ENCODE measurements at places on chromosomes 2 and 18.

DNA sequence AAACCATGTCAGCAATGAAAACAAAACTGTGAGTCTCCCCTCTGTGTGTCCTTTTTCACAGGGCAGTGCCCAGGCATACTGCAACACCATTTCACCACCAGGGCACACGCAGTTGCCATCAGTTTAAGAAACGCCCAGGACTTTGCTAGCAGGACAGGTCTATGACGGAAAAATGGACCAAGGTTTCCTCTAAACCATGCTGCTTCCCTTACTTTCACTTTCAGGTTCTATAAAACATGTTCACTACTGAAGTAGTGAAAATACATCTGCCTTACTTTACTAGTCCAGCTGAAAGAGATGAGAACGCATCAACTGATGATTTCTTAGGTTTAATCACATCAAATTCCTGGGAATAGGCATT is 110.5 kb downstream of the TCF4 start:
- peak; percentile 48 for DNase-seq

DNA sequence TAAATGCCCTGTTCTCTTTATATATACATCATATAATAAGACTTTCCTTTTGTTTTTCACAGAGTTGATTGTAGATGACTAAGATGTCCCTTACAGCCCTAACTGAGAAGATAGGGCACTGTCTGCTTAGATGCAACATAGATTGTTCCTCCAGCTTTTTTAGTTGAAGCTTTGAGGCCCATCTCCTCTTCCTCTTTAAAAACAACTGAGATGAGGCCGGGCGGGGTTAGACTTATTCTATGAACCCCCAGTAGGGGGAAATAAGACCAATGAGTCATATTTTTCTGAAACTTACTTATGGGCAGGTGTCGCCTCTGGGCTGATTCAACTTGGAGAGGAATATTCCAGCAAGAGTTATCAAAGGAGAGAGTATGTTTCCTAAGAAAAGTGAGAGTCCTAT is 84.6 kb downstream of the FBXO15 start:
- peak; percentile 35 for DNase-seq

- no peak for DNase-seq
Measured at GRCh38 chr2:186664385-186665043, 29.3 kb upstream of the FAM171B start.

GRCh38 chr2:66585587-66585986 is 150.7 kb downstream of the MEIS1 start:
- DNase-seq, result no peak

- peak; percentile 64 for DNase-seq
Measured at GRCh38 chr2:190088917-190089316, 26.4 kb upstream of the MSTN start.

DNA sequence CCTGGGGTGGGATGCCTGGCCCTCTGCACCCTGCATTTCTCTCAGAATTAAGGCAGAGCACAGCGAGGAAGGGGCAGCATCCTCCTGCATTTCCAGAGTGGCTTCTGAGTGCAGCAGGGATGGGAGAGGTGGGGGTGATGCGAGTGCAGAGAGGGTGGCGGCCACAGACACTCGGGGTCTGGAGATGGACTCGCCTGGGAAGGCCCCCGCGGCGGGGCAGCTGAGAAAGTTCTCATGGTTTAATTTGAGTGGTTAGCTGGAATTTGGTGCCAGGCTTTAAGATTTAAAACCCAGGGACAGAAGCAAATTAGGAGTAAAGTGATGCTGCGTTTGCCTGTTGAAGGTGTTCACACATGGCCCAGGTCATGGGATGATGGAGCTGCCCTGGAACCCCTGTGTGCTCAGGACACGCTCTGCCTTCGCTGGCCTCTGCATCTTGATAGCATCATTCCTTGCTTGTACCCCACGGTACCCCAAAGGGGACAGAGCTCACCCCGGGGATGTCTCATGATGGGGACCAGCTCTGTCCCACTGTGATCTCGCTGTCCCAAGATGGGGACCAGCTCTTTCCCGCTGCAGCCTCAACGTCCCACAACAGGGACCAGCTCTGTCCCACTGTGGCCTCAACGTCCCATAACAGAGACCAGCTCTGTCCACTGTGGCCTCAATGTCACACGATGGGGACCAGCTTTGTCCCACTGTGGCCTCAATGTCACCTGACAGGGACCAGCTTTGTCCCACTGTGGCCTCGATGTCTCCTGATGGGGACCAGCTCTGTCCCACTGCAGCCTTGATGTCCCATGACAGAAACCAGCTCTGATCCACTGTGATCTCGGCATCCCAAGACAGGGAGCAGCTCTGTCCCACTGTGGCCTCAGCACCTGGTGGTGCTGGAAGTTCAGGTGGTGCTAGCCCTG is 27.5 kb downstream of the TMEM18 start:
- DNase-seq, result no peak

DNA sequence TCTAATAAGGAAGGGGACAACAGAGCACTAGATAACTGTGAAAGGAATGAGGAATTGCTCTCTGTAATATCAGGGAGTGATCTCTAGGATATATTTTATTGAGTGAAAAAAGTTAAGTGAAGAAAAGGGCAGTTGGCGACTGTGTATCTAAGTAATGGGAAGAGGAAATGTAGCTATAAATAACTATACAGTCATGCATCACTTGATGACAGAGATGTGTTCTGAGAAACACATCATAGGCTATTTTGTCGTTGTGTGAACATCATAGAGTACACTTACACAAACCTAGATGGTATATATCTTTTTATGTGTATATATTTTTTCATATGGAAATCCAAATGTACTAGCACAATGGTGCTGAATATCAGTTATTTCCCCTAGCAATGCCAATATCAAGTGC is 329.3 kb downstream of the TXNL1 start:
- no peak for DNase-seq

GRCh38 chr2:229350883-229351282 is 79.8 kb upstream of the PID1 start:
- no peak for DNase-seq

DNA sequence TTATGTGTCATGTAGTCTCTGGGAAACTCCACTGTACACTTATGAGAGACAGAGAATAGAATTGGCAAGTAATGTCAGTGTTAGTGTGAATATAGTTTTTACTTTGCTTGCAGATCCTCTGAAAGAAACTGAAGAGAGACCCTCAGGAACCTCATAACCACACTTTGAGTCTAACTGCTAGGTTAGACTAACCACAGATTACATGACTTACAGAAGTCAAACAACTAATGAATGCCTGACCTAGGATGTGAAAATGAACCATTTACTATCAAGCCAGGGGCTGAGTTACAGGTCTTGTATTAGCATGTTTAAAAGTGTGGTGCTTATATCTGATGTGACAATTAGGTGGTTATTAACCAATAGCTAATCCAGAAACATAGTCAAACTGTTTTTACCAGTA is 280.4 kb upstream of the LRATD1 start:
- DNase-seq, result no peak

DNA sequence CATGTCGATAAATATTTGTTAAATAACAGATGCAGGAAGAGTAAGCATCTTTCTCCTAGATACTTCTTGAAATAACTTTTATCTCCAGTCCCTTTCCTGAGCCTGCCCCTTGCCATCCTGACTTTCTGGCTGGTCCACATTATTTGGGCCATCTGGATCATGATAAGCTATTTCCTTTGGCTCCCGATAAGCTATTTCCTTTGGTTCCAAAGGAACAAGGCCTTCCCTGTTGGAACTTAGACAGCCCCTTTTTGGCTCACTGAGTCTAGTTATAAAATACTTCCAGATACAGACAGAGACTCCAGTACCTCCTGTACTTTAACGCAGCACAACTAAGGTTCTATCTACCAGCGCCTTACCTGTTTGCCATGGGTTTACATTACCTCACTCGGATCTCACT is 205.3 kb upstream of the CCDC150 start:
- no peak for DNase-seq

- DNase-seq, result no peak
Measured at GRCh38 chr2:229230911-229231310, 40.2 kb downstream of the PID1 start.

DNA sequence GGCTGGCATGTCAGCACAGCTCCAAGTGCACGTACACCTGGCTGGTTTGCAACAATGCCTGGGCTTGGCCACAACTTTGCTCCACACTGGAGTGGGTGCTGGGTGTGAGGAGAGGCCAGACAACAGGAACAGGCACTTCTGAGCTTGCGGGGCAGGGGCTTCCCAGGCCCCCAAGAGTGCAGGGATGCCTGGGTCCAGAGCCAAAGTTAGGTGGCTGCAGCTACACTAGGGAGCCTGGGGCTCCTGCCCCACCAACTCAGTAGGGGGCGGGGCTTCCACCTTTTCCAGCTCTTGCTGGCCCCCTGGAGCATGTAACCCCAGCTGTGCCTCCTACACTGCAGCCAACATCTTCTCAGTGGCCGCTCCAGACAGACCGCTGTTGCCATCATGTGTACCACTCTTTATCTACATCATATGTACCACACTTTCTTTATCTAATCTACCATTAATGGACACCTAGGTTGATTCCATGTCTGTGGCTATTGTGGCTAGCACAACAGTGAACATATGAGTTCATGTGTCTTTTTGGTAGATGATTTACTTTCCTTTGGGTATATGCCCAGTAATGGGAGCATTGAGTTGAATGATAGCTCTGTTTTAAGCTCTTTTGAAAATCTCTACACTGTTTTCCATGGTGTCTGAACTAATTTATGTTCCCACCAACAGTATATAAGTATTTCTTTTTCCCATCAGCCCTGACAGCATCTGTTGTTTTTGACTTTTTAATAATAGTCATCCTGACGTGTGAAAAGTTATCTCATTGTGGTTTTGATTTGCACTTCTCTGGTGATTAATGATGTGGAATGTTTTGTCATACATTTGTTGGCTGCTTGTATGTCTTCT is 87.9 kb downstream of the ZNF804A start:
- DNase-seq, result no peak

- no peak for DNase-seq
Measured at GRCh38 chr2:133425612-133426011, 142.7 kb downstream of the NCKAP5 start.

DNA sequence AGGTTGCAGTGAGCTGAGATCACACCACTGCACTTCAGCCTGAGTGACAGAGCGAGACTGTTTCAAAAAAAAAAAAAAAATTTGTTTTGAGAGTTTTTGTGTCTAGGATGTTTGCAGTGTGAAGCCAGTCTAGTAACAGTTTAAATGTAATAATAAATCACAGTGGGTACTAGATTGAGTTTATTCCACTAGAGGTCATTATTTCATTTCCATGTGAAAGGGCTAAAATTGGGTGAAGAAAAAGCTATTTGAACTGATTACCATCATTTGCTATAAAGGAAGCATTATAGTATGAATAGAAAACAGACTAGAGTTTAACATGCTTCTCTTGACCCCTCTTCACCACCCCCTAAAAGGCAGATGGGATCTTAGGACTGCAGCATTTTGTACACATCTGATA is 20.3 kb downstream of the SNRPD1 start:
- no peak for DNase-seq

DNA sequence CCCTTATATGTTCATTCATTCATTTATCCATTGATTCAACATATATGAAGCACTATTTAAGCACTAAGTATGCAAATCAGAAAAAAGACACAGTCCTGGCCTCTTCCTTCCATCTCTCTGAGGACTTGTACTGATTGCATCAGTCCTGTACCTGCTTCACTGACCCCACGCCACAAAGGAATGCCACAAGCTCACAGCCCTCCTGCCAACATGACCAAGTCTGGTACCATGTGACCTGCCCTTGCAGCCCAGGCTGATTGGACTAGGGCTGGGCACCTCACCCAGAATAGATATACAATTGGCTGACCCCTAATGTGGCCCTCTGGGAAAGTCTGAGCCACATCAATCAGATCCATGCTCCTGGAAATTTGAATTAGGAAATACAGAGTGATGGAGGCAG is 196.6 kb downstream of the AGPS start:
- DNase-seq, result no peak

- no peak for DNase-seq
Measured at GRCh38 chr2:43488737-43489136, 107.1 kb downstream of the THADA start.

GRCh38 chr2:28590496-28591301 is 94.8 kb downstream of the PLB1 start:
- no peak for DNase-seq

GRCh38 chr2:105903051-105903674 is 158.5 kb downstream of the NCK2 start:
- DNase-seq, result no peak

GRCh38 chr18:3153107-3153704 is 66.6 kb downstream of the MYOM1 start:
- DNase-seq, result no peak

GRCh38 chr2:141923657-141924056 is 207.2 kb downstream of the LRP1B start:
- DNase-seq, result no peak

GRCh38 chr2:152456262-152456661 is 121.3 kb downstream of the FMNL2 start:
- DNase-seq, result no peak

DNA sequence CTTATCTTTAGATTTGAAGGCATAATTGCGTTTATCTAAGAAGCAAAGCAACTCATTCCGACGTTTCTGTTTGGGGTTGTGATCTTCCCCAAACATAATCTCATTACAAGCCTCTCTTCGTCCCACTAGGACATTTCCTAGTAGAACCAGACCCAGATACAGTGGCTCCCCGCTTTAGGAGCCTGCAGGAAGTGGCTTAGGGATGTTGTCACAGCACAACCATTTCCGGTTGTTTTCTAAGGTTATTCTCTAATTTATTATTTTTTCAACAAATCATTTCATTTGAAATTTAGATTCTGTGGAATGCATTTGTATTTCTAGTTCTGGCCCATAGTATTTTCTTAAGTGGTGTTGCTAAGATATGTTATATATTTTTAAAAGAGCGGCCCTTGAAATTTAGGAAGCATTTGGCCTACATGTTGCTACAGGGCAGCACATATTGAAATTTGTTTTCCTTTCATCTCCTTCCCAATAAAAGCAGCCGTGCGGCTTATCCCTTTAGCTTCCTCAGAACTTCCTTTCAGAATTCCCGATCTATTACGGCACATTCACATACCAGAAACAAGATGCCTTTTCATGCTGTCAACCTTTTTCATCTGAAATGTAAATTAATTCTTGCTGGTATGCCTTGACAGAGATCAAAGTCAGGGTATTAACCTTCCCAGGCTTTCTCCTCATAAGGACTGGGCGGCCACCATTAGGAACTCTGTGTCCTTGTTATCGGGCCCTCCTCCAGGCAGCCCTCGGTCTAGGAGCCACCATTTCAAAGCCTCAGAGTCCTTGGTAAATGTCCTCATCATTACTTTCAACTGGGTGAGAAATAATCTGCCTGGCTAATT is 210.9 kb upstream of the SP5 start:
- DNase-seq, result no peak

GRCh38 chr2:155815851-155816250 is 516.7 kb downstream of the NR4A2 start:
- DNase-seq, result no peak

DNA sequence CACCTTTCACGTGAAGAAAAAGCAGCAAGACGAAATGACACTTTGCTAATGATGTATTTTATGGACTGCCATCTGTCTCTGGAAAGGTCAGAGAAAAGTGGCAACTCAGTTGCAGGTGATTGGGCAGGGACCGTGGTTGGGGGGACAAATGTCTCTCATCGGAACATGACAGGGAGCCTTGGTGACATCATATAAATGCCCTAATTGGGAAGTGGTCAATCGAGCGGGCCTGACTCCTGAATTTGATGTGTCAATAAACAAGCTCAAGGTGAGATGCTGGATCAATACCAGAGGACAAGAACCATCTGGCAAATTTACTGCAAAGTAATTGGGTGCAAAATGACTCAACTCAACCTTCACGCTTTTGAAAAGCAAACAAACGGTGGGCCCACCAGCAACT is 151.9 kb upstream of the SKOR2 start:
- no peak for DNase-seq

- DNase-seq, result no peak
Measured at GRCh38 chr2:220893411-220893810, 678.7 kb downstream of the EPHA4 start.

All from activated CD4-positive, alpha-beta T cell treated with anti-CD3 and anti-CD28 coated beads, Interleukin-2, amount 10 ng/mL, durations not matched to agents 7 days and 5 days (primary cell).